Fibroblast of skin of right quadriceps (primary cell): ENCODE measurements at places on chromosomes 11 and 22.

- DNase-seq = no peak
These were observed 70.3 kb downstream of the SCUBE1 start for GRCh38 chr22:43272869-43273318.

GRCh38 chr11:114193730-114194679 lies 102.2 kb upstream of the NNMT start:
- DNase-seq = no peak

DNA sequence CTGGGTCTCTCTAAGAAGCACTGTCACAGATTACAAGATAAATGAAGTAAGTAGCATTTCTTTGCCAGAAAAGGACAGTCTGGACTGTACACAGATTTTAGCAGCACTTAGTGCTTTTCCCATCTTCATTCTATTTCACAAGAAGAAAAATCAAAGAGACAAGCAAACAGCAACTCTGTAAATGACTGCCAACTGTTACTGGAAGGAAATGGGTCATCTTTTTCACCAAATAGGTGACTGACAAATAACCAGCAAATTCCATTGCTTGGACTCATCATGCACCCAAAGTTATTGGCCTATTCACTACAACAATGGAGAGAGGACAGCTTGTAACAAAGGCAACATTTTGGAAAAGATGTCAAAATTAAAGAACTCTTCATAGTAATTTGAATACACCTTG lies 28.9 kb upstream of the CARD18 start:
- DNase-seq = peak; percentile 51

DNA sequence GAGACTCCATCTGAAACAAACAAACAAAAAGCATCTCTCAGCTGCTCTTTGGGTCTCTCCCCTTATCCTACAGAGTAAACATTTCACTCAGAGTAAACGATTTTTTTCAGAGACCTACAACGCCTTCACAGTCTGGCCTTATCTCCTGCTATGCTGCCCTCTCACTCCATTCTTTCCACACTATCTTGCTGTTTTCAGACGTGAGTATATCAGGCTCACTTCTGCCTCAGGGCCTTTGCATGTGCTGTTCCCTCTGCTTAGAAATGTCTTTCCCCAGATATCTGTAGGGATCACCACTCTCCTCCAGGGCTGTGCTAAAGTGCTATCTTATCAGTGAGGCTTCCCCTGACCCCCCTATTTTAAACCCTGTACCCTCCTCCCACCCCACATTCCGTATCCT lies 6.5 kb downstream of the RIBC2 start:
- DNase-seq = no peak

GRCh38 chr11:116874251-116874650 lies 36.8 kb upstream of the APOA1 start:
- peak; percentile 66 for DNase-seq
